ENCODE measurements at places on chromosomes 16 and 17. TPM values are rescaled to one million over a fixed set of nuclear protein-coding genes. Genes with fewer than 3 reads are reported as not detected.

DNA sequence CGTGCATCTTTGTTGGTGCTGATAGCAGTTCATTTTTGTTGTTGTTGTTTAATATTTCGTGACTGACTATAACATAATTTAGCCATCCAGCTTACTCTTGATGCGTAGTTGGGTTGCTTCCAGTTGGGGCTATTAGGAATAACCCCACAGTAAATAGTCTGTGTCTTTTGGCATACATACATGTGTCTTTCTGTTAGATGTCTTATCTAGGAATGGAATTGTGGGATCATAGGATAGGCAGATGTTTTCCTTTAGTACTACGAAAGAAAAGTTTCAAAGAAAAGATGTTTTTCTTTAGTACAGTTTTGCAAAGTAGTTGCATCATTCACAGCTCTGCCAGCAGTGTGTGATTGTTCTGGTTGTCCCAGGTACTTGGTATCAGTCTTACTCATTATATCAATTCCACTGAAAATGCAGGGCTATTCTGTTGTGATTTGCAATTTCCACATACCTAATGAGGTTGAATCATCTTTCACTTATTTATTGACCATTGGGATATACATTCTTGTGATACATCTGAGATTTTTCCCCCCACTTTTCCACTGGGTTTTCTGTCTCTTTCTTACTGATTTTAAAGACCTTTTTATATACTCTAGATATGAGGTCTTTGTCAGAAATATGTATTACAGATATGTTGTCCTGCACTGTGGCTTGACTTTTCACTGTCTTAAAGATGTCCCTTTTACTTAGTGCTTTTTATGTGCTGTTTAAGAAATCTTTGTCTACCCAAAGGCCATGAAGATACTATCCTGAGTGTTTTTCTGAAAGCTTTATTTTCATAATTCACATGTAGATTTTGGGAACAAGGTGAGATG lies 173.3 kb downstream of the MRTFB start:
- H3K4me3 ChIP-seq, result no peak overlapping the region
- no peak for DNase-seq
- no peaks in the 10 kb centered on the region for H3K4me1 ChIP-seq
- no peak overlapping the region for H3K27ac ChIP-seq

- no peak for DNase-seq
- H3K27me3 ChIP-seq, result peaks cover 26% of the 10 kb centered on the region
- H3K36me3 ChIP-seq, result no peaks in the 10 kb centered on the region
- no peak overlapping the region for H3K27ac ChIP-seq
Measured at GRCh38 chr17:12568358-12569251, 97.1 kb upstream of the MYOCD start.

GRCh38 chr17:4579678-4580077 lies 4.7 kb upstream of the SMTNL2 start:
- no peak for DNase-seq
- H3K4me3 ChIP-seq, result no peak overlapping the region
- peaks cover 6% of the 10 kb centered on the region for H3K27me3 ChIP-seq
- no peaks in the 10 kb centered on the region for H3K36me3 ChIP-seq

DNA sequence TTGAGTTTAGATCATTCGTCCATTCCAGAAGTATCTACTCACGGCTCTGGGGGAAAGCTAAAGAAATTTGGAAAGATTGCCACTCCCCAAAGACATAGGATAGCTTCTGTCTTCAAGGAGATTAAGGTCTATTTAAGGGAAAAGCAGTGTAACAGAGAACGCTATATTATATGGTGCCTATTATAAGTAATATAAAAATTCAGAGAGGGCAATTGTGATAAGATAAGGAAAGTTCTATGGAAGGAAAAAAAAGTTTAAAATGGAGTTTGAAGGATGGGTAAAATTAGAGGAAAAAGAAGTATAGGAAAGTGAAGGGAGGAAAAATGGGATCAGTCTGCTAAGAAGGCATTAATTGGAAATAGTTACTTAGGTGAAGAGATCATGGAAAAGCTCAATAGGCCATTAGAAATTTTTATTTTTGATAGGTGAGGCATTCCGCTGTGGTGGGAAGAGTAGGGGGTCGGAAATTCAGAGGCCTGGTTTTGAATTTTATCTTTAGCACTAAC lies 690 bp upstream of the CDC27 start:
- DNase-seq, result no peak
- H3K36me3 ChIP-seq, result no peaks in the 10 kb centered on the region
- H3K27ac ChIP-seq, result peak overlapping the region; percentile 14
- H3K4me1 ChIP-seq, result peaks cover 5% of the 10 kb centered on the region

- H3K4me3 ChIP-seq, result no peak overlapping the region
- no peaks in the 10 kb centered on the region for H3K36me3 ChIP-seq
- no peak for DNase-seq
- peaks cover 23% of the 10 kb centered on the region for H3K4me1 ChIP-seq
Measured at GRCh38 chr17:20189979-20190378, 180.8 kb downstream of the SPECC1 start.

The RNF157 gene
- 3.3 TPM for total RNA-seq

The SLC12A3 gene
- total RNA-seq, result not detected

The NPIPB2 gene
- total RNA-seq, result 2.6 TPM

The AIPL1 gene
- total RNA-seq, result not detected

The CARD14 gene
- total RNA-seq, result 0.32 TPM

All from SJCRH30 (cell line).